Endothelial cell of umbilical vein (primary cell): ENCODE measurements at places on chromosomes 6 and 20. TPM values are rescaled to one million over a fixed set of nuclear protein-coding genes. Genes with fewer than 3 reads are reported as not detected.

Gene ADRM1
- 144 and 154 TPM in 2 replicates for total RNA-seq

Gene RIPOR2
- not detected in 2 replicates for total RNA-seq

Gene AKAP7
- total RNA-seq = 3.3 and 4.8 TPM in 2 replicates

Gene KIFC1
- 63.4 and 65.9 TPM in 2 replicates for total RNA-seq

Gene RAMACL
- 4.0 and 5.3 TPM in 2 replicates for total RNA-seq

Gene ABHD16B
- not detected in 2 replicates for total RNA-seq

Gene SYNGAP1
- 14.3 and 15.1 TPM in 2 replicates for total RNA-seq

Gene MDFI
- total RNA-seq = 32.4 and 45.8 TPM in 2 replicates

Gene MOG
- total RNA-seq = not detected in 2 replicates

Gene PRELID3B
- 47.4 and 57.2 TPM in 2 replicates for total RNA-seq

Gene SPTLC3
- total RNA-seq = 0.23 and 0.29 TPM in 2 replicates

Gene WFDC10B
- total RNA-seq = not detected in 2 replicates

Gene ANKRD66
- total RNA-seq = not detected in 2 replicates

Gene VSX1
- total RNA-seq = not detected in 2 replicates

Gene COX4I2
- not detected in 2 replicates for total RNA-seq

Gene TLDC2
- not detected in 2 replicates for total RNA-seq

Gene FAM209B
- total RNA-seq = not detected in 2 replicates

Gene BAK1
- 25.4 and 27.5 TPM in 2 replicates for total RNA-seq

Gene PAK1IP1
- total RNA-seq = 20.6 and 20.9 TPM in 2 replicates

Gene PRR18
- not detected in 2 replicates for total RNA-seq

Gene LTB
- 1.2 and 1.3 TPM in 2 replicates for total RNA-seq

Gene TCP11
- total RNA-seq = not detected in 2 replicates

Gene CLIC5
- total RNA-seq = 0.07 and 0.14 TPM in 2 replicates

Gene APOM
- 0.97 TPM in 1 of 2 replicates, not detected in the other for total RNA-seq

Gene OXT
- not detected in 2 replicates for total RNA-seq

Gene ADGRF5
- 37.9 and 50.0 TPM in 2 replicates for total RNA-seq
